ENCODE measurements at places on chromosomes 6 and 20.

- DNase-seq: no peak
Observed at GRCh38 chr20:64111841-64112641, 4.7 kb upstream of the NPBWR2 start.

- no peak for DNase-seq
Observed at GRCh38 chr6:33206864-33207551, 1.3 kb upstream of the RING1 start.

GRCh38 chr6:89035252-89036101 lies 45.1 kb upstream of the PNRC1 start:
- no peak for DNase-seq

DNA sequence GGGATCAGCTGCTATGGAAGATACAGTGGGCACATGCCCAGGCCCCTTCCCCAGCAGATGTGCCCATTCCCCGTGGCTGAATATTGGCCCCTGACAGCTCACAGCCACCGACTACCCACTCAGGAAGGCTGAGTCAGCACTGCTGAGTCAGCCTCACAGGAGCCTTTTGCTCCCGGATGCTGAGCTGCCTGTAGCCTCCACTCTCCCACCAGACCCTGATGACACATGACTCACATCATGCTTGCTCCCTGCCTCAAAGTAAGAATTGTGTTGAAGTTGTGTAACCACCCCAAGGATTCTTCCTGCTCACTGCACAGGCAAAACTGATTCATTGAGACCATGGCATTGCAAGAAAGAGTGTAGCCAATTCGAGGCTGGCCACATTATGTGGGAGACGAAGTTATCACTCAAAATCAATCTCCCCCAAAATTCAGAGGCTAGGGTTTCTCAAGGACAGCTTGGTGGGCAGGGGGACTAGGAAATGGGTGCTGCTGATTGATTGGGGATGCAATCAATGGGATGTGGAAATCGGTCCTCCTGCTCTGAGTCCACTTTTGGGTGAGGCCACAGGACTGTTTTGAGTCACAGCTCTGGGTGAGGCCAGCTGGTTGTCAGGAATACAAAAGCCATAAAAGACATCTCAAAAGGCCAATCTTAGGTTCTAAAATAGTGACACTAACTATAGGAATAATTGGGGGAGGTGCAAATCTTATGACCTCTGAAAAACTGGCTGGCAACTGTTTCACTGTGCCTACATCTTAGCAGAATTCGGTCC lies 556.6 kb upstream of the CDH4 start:
- no peak for DNase-seq

- DNase-seq: no peak
Observed at GRCh38 chr6:73329201-73329600, 24.9 kb downstream of the DPPA5 start.

GRCh38 chr6:134060491-134061106 lies 8.2 kb upstream of the SLC2A12 start:
- DNase-seq: no peak

GRCh38 chr6:3016473-3017280 lies 17.0 kb downstream of the NQO2 start:
- no peak for DNase-seq

DNA sequence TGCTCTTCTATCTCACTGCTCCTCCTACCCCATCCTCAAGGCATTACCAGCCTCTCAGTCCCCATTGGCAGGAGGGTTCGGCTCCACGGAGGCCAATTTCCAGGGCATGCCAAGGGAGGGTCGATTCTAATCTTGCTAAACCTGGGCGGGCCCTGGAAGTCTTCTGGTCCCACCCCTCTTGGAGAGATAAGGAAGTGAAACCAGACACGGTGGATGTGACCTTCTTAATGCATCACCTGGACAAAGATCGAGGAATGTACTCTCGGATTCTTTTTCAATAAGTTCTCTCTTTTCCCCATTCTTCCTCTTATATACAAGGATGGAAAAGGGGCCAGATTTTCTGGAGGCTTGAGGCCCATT lies 112.2 kb upstream of the ARMC2 start:
- no peak for DNase-seq
